ENCODE measurements at places on chromosomes 12 and 14.

GRCh38 chr14:73859145-73859544, 7.5 kb downstream of the PTGR2 start:
- no peak for DNase-seq

GRCh38 chr14:22887260-22887989, 4.4 kb downstream of the REM2 start:
- DNase-seq = no peak

GRCh38 chr12:132632521-132633228, 14.1 kb downstream of the P2RX2 start:
- no peak for DNase-seq

DNA sequence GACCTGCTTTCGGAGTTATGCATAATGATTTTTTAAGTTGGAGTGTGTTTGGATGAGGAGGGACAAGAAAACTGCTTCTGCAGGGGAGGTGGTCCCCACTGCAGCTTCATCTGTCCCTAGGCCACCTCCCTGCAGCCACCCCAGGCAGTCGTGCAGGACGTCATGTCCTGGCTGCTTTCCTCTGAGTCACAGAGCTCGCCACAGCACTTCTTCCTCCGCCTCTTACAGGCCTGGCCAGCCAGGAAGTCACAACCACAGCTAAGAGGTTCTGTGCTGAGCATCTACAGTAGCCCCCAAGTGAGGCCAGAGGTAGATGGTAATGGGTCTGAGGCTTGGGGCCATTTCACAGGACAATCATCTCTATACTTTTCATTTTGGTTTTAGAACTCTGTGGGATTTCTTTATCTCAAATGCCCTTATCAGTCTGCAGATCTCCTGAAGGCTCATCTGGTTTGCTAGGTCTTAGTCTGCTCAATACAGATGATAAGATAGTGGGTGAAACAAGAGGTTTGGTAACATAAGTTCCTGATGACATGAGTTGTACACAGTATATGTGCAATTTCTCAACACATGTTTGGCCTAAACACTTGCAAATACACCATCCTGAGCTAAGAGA, 106.4 kb downstream of the ARF6 start:
- DNase-seq = peak; percentile 46

- no peak for DNase-seq
Observed at GRCh38 chr12:33588725-33589405, 149.2 kb upstream of the SYT10 start.

DNA sequence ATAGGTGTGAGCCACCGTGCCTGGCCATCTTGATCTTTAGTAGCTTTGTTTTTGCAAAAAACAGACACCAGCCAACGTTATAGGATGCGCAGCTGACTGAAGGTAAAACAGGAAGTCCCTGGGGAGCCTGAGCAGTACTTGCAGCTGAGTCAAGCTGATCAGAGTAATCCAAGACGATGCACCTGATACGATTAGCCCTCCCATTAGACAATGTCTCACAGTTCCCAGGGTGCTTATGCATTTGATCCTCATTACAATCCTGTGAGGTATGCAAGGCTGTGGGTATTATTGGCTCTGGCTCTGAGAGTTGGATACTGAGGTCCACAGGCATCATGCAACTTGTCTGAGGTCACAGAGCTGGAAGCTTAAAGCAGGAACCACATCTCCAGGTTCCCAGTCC, 8.1 kb downstream of the KRT18 start:
- DNase-seq = no peak

DNA sequence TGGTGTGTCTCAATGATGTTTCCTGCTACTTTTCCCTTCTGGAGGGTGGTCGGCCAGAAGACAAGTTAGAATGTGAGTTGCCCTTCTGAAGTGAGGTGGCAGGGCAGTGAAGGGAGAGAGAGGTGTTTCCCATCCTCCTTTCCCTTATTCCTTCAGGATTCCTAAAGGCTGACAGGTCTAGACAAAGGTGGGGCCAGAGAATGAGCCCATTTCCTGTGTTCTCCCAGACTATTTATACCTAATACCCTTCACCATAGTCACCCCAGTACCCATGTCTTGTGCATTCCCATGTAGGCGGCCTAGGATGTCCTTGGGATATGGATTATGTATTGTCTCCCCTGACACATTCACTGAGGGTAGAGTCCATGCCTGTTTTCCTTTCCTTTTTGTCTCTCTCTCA, 7.0 kb downstream of the DGKA start:
- DNase-seq = no peak

DNA sequence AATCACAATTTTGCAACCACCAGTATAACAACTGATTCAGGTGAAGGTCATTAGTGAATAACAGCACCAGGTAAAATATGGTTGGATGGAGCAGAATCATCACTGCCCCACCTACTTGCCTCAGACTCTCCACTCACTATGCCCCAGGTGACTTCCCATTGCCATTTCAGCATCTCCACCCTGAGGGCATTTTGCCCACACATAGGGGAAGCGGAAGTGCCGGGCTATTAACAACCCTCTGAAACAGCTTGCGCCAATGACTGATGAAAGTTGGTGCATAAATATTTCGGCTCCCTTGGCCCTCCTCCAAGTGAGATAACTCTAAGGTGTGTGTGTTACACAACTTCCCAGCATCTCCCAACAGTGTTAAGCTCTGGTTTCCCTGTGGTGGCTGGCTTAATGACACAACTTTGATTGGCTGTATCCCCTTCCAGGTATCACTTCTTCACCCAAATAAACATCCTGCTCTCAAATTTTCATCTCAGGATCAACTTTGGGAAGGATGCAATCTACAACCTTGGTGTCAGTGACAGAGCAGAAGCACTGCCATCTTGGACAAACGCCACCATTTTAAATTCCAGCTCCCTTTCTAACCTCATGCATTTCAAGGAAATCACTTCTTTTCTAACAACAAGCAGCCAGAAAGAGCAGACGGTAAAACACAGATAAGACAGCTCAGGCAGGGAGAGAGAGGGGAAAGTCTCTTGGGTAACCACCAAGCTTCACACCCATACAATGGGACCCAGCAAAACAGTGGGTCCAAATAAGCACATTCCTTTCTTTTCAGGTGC, 73.6 kb upstream of the PPP2R5C start:
- no peak for DNase-seq

GRCh38 chr12:98149270-98149669, 366.1 kb upstream of the TMPO start:
- DNase-seq = no peak

- no peak for DNase-seq
Observed at GRCh38 chr12:106978035-106978800, 8.7 kb downstream of the MTERF2 start.

Data from stimulated activated CD4-positive, alpha-beta T cell treated with anti-CD3 and anti-CD28 coated beads, Interleukin-1b, Interleukin-23, amount 100 ng/mL, for 1 hour (primary cell).